Activated CD4-positive, CD25-positive, alpha-beta regulatory T cell treated with anti-CD3 and anti-CD28 coated beads, Interleukin-2, amount 50 U/mL, for 72 hours (primary cell): ENCODE measurements at places on chromosomes 3 and 15.

DNA sequence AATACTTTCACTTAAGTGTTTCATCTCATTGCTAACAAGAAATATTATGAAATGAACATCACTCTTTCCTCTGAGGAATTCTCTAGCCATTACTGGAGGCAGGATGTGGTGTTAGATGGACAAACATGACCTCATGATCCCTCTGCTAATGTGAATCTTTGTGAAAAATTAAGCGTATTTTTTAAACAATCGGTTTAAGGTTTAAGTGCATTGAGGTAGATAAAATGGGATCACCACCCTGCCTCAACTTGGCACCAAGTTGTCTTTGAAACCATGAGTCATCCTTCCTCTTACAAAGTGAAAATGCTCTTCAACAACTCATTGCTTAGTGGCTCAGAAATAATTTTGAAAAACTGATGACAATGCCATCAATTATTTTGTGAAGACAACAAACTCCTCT lies 76.0 kb upstream of the DCBLD2 start:
- no peak for DNase-seq

DNA sequence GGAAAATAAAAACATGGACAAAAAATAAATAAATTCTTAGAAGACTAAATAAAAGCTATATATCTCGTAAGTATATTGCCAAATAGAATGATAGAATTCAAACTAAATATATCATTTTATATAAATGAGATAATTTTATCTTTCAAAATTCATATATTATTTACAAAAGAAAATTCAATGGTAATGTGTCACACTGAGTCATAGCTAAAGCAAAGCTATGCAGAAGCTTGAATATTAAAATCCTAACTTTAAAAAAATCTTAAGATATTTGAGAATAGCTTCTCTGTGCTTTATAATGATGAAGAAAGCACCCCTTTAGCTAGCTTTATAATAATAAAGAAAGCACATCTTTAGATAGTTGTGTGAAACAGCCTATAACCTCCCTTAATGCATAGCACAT lies 1010.8 kb downstream of the OTOL1 start:
- DNase-seq: no peak

DNA sequence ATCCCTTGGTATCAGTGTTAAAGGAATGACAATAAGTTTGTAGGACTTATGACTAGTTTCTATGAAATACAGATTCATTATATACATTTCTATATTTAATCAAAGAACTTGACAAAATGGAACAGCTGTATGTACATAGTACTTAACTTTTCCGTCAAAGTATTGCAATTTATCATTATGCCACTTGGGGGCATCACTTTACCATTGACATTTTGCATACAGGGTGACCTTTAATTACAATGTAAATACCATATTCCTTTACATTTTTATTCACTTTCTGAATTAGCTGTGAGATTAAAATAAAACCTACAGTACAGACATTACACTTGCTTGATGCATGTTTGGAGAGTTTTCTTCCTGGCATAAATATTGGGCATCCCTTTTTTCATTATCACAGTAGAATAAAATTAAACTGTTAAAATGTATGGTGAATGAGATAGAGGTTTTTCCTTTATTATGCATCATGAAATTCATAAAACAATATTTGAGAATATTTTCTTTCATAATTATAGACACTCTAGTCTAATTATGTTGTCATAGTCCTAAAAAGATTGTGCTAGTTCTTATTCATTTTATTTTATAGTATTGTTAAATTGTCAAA lies 6.9 kb downstream of the NEK11 start:
- no peak for DNase-seq

- DNase-seq: no peak
Measured at GRCh38 chr3:61081554-61081953, 169.7 kb downstream of the FHIT start.

DNA sequence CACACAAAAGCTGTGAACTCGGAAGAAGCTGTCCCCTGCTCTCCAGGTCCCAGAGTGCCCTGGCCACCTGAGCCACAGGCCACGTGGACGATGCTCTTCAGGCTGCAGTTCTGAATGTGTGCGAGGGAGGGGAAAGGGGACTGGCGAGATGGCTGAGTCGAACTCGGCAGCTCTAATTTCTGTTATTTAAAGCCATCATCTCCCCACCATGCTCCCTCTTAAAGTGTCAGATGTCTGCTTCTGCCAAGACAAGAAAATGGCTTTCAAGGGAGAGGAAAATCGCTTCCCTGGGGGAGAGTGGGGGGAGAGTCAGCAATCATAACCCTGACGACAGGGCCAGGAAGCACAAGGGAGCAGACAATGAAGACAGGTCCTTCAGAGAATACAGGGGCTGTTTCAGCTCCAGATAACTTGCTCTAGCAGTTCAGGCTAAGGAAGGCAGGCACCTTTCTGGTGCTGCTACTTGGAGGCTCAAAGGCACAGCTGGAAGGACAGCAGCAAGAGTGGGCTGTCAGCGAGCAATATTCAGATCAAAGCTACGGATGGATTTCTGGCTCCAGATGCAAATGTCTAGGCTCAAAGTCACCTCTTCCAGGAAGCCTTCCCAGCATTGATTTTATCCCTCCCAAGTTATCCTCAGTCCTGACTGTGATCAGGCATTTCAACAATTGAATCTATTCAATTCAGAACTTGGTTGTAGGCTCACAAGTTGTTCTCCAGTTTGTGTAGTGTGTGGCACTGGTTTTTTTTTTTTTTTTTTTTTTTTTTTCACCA lies 15.5 kb upstream of the CCDC33 start:
- DNase-seq: no peak

DNA sequence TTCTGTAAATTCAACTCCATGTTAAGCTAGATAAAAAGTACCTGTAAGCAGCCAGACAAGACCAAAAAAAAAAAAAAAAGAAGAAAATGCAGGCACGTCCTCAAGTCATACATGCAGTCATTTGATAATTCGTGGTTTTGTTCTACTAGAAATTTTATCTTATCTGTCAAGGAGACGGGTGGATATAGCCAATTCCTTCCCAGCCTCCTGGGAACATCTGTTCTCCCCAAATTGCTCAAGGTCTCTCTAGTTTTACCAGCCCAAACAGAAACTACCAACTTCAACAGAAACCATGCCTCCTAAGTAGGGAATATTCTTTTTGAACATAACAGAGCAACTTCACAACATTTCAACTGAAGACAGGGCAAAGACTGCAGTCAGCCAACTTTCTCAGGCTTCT lies 19.5 kb downstream of the RYK start:
- DNase-seq: no peak

DNA sequence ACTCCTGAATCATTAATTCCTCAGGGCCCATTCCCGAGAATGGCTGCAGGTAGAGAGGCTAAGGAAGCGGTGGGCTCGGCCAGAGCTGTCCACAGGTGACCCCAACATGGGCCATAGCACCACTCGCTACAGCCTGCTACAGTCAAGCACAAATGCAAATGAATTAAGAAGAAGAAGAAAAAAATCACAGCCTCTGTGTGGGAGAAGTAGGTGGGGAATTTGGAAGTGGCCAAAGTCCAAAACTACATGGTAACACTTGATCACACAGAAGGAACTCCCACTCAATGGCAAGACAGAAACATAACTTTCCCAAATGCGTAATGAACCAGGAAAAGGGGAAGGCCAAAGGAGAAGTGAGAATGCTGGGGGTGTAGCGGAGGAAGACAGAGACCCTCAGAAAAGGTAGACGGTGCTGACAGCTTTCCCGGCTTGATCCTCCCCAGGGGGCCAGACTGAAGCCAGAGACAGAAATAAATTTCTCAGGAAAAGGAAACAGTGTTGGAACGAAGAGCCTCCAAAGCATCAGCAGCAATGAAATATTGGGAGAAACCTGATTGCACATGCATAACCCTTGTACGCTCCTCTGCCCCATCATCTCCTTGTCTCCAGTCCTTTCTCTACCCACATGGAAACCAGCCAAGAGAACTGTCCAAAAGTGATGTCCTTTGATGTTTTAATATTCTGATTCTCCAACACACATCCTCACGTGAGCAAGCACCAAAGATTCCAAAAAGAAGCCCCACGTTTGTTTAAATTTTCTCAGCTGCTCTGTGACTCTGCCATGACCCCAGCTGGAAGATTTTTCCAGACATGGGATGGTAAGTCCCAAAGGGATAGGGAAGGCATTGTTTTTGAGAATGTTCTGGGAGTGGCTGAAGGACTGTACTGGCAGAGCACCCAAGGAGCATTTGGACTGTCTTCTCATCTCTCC lies 107.6 kb downstream of the OXNAD1 start:
- no peak for DNase-seq

GRCh38 chr3:94004301-94004910 lies 24.0 kb downstream of the STX19 start:
- no peak for DNase-seq

DNA sequence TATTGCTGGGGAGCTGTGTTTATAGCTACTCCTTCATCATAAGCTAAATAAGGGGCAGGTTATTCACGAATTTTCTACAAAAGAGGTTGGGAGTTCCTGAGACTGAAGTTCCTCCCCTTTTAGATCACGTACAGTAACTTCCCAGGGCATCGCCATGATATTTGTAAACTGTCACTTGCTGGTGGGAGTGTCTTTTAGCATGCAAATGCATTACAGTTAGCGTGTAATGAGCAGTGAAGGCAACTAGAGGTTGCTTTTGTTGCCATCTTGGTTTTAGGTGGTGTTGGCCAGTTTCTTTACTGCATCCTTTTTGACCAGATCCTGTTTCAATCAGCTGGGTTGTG lies 64.4 kb downstream of the IL12A start:
- DNase-seq: no peak

DNA sequence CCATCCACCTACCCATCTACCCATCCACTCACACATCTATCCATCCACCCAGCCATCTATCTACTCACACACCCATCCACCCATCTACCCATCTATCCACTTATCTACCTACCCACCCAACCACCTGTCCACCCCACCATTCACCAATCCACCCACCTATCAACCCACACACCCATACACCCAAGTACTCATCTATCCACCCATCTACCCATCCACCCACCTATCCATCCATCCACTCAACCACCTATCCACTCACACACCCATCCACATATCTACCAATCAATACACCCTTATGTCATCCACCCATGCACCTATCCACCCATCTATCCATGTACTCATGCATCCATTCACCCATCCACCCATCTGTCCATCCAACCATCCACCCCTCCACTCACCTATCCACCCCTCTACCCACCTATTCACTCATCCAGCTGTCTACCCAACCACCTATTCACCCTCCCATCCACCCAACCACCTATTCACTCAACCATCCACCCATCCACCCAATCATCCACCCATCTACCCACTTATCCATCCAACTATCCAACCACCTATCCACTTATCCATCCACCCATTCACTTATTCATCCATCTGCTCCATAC lies 109.8 kb downstream of the CHSY1 start:
- no peak for DNase-seq

- DNase-seq: no peak
Measured at GRCh38 chr15:101453123-101454120, 36.1 kb downstream of the PCSK6 start.

GRCh38 chr3:123679712-123680386 lies 95.0 kb upstream of the HACD2 start:
- DNase-seq: no peak

- DNase-seq: peak; percentile 24
Measured at GRCh38 chr3:128071771-128072453, 19.7 kb downstream of the SEC61A1 start.

GRCh38 chr15:72771329-72771725 lies 12.2 kb downstream of the ADPGK start:
- DNase-seq: no peak

DNA sequence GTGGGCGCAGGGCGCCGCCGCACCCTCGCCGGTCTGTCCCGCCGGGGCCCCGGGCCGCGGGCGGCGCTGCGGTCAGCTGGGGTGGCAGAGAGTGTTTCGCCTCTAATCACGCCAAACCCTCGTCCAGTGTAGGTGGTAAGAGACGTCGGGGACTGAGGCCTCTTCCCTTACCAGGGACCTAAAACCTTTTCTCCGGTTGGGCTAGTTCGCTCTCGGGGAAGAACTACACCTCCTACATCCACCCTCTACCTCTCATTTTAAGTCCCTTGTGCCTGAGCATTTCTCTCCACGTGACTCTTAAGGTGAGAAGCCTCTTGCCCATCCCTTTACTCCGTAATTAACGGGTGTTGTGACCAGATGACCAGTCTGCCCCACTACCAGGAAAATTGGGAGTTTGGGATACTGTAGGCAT lies 520 bp downstream of the TMEM42 start:
- no peak for DNase-seq

DNA sequence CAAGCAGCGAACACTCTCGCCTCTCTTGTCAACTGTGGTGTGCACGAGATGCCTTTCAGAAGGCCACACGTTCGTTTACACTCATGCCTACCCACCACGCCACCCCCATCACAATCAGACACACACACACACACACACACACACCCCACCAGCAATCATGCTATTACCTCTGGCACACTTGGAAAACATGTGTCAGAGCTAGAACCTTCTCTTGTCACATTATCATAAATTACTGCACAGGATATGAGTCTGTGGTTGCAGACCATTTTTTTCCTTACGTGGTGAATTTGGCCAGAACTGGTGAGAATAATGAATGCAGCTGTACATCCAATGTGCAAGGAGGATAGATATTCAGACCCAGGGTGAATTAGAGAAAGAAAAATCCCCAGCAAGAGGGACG lies 52.4 kb downstream of the TRIM69 start:
- DNase-seq: no peak

GRCh38 chr15:58537033-58537432 lies 105.2 kb downstream of the LIPC start:
- DNase-seq: peak; percentile 15

- DNase-seq: no peak
Measured at GRCh38 chr3:178498871-178499270, 37.4 kb upstream of the KCNMB2 start.

GRCh38 chr3:176514297-176514696 lies 683.0 kb downstream of the TBL1XR1 start:
- DNase-seq: no peak

GRCh38 chr3:45664578-45664977 lies 24.6 kb upstream of the SACM1L start:
- peak; percentile 65 for DNase-seq

DNA sequence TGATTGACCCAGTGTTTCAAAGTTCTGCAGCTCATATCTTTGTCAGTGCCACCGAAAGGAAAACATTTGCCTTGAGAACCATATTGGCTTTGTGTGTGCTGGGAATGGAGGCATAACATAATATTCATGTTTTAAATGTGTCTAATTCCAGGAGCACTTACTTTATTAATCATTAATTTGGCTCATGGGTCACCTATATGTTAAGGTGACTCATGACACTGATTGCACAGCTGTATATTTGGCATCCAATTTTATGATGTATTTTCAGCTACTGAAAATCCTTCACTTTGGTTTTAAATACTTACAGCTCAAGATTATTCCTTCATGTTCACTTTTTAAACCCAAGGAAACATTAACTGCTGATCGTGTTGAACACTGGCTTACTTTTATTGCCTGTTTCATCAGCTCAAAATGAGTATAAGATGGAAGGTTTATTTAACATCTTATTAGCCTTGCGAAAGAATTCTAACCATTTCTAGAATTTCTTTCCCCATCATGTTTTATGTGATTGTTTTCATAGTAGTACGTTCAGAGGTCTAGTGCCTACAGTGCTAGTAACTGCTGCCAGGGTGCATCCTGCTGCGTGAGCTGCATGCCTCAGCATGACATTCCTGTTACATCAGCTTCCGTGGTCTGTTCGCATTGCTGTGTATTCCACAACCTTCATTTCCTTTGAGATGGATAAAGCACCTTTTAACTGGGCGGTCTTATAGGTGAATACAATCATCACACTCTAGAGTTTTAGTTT lies 63.7 kb downstream of the LRCH3 start:
- no peak for DNase-seq
